Iris pigment epithelial cell (primary cell): ENCODE measurements at places on chromosomes 4 and X.
A peak's percentile ranks its signal among the peaks of the same experiment; 100 is the strongest.

DNA sequence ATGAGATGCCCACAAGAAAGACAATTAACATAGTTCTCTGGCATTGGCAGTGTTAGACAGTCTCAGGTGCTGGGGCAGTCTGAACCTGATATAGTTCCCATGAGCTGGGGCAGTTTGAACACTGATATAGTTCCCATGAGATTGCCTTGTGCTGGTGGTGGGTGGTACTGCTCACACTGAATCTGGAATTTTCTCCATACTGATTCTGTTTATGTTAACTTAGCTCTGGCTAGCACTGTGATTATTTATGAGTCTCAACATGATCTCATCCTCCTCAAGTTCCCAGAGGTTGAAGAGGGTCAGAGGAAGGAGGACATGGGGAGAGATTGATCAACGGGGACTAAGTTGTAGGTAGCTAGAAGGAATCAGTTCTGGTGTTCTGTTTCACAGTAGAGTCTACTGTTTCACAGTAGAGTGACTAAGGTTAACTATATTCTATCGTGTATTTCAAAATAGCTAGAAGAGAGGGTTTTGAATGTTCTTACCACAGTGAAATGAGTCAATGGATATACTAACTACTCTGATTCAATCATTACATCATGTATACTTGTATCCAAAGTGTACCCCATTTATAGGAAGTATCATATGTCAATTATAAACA lies 379.9 kb downstream of the ADAM29 start:
- peak; percentile 89 for DNase-seq

GRCh38 chr4:152021788-152022438 lies 261.1 kb upstream of the GATB start:
- no peak for DNase-seq

- no peak for DNase-seq
Observed at GRCh38 chr4:5683566-5683965, 24.8 kb downstream of the EVC2 start.

GRCh38 chr4:81963015-81963762 lies 410.6 kb downstream of the HNRNPD start:
- no peak for DNase-seq

GRCh38 chr4:3683077-3683743 lies 83.0 kb upstream of the ADRA2C start:
- no peak for DNase-seq

DNA sequence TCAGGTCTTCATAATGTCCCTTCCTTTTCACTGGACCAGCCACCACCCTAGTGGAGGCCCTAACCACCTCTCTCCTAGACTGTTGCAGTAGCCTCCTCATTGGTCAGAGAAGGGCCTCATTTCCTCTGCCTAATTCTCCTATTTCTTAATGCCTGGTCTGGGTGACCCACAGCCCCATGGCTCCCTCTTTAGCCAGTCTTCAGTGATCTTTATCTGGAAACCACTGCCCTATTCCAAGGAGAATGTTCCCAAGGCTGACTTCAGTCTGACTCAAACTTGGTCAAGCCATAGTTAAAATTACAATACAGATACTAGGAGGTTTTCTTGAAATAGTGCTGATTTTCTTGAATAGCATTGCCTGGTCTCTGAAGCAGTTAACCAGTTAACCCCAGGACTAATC lies 53.6 kb upstream of the PRPS1 start:
- peak; percentile 59 for DNase-seq

- DNase-seq: peak; percentile 66
Observed at GRCh38 chr4:173883821-173884220, 353.8 kb upstream of the HAND2 start.

- peak; percentile 56 for DNase-seq
Observed at GRCh38 chrX:75303795-75304194, 29.9 kb downstream of the UPRT start.

- peak; percentile 69 for DNase-seq
Observed at GRCh38 chr4:13701937-13702446, 74.5 kb upstream of the BOD1L1 start.

DNA sequence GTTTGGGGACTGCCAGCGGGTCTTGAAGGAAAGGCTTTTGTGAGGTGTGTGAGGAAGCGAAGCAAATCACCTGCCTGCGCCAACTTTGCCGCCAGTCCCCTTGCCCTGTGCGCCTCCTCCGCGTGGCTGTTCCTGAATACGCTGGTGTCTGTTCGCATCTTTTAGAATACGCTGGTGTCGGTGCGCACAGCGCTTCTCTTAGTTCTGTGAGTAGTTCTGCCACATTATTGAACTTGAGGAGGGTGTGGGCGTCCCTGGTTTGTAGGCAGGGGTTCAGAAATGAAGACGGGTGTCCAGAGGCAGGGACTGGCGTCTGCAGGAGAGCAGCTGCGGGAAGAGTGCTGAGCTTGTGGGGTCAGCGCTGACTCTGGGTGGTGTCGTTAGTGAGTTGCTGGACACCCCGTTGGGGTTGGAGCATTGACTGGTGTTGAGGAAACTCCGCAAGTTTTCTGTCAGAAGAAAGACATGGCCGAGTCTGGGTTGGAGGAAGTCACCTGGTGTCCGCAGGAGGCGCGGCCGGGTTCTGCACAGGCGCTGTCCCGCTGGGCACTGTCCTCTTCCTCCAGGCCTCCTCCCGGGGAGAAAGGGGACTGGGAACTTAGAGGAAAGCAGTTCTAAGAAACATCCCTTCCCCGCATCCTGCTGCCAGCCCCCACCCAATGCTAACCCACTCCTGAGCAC lies 930 bp downstream of the ZNF718 start:
- DNase-seq: peak; percentile 65

GRCh38 chrX:101485212-101485949 lies at the start of gene ARMCX4:
TSS of gene ARMCX4 (plus strand) at chrX:101485456. CDS start at chrX:101488590, 3,134 bp downstream.
- DNase-seq: peak; percentile 41

DNA sequence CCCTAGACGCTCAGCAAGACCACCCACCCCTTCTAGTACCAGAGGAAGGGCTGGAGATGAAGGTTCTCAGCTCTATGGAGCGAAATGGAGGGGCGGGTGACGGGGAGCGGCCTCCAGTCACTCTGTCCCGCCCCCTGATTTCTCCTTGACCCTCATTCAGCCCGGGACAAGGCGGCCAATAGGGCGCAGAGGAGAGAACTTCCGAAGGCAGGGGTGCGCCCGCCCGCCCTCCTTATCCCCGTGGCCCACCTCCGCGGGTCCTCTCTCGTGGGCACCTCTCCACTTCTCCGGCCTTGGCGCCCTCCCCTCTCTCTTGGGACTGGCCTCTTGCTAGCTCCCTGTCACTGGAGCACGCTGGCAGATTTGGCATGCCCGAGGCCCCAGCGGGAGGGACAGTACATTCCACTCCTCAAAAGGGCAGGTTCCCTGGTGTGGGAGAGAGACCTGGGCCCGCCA lies 1.1 kb upstream of the SEPTIN6 start:
- no peak for DNase-seq

DNA sequence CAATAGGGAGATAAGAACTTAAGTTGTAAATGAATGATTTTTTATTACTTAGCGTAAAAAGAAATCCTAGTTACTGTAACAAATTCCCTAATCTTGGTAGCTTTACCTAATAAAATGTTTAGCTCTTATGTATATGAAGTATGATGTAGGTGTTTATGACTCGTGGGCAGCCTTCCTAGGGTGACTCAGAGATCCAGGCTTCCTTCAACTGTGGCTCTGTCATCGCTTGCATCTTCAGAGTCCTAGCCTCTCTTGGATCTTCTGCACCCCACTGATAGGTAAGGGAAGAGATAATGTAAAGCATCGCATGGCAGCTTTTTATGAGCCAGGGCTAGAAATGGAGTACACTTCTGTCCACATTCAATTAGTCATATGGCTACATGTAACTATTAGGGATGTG lies 165.6 kb upstream of the GLRA2 start:
- no peak for DNase-seq

DNA sequence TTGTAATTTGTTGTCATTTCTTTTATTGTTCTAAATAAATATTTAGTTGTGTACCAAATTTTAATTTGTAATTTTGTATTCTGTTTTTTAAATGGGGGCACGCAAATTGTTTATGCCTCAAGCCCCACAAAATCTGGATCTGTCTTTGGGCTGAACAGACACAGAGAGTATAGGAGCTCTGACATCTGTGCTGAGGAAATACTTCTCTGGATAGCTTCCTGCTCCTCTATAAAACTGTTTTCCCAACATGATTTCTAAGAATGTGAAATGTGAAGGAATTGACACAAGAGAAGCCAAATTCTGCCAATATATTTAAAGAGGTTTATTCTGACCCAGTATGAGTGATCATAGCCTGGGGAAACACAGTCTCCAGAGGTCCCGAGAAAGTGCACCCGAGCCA lies 93.0 kb downstream of the IL13RA2 start:
- DNase-seq: no peak

DNA sequence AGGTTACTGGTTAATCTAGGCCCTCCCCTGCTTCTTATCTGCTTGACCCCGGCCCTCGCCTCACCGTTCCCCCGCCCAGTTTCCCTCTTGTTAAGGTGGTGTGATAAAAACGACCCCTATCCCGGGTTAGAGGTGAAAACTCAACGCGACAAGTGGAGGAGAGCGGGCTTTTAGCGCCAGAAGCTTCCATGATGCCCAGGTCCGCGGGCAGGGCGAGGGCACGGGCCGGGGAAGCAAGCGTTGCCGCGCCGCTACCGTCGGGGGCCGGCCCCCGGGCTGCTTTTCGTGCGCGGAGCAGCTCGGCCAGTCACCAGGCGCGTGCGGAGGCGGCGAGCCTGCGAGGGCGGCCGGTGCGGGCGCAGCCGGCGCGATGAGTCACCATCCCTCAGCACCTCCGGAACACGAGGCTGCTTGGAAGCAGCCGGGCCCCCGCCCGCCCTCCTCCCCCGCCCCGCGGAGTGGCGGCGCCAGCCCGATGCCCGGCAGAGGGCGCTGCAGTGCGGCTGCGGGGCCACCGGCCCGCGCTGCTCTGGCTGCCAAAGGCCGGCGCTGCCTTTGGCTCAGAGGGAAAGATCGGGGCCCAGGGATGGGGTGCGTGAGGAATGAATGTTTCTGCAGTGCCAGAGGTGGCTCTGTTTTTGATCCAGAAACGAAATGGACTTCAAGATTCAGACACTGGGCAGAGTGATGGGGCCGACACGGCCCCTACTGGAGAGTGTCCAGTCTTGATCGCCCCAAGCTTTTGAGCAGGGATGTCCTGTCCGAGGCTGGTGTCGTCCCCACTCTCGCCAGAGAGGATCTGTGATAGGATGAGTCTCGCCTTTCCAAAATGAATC lies 107.8 kb downstream of the NHSL2 start:
- peak; percentile 87 for DNase-seq

GRCh38 chr4:143375326-143376073 lies 38.8 kb downstream of the GAB1 start:
- no peak for DNase-seq

- DNase-seq: peak; percentile 49
Observed at GRCh38 chrX:102652031-102652688, 877 bp downstream of the GPRASP1 start.

GRCh38 chr4:115171220-115171619 lies 57.8 kb upstream of the NDST4 start:
- DNase-seq: no peak

DNA sequence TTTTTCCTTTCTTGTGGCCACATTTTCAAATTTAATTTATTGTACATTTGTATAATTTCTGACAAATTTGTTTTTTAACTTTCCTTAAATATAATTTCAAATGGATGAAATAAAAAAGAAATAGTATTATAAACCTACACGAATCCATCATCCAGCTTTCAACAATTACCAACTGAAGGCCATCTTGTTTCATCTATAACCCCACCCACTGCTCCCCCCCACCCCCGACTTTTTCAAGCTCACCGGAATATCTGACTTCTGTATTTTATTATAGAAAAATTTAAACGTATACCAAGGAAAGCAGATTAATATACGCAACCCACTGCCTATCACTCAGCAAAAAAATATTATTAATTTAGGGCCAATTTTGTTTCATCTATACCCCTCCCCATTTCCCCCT lies 1.1 kb downstream of the MORF4L2 start:
- DNase-seq: peak; percentile 15

- no peak for DNase-seq
Observed at GRCh38 chr4:13329340-13329850, 154.7 kb downstream of the RAB28 start.

DNA sequence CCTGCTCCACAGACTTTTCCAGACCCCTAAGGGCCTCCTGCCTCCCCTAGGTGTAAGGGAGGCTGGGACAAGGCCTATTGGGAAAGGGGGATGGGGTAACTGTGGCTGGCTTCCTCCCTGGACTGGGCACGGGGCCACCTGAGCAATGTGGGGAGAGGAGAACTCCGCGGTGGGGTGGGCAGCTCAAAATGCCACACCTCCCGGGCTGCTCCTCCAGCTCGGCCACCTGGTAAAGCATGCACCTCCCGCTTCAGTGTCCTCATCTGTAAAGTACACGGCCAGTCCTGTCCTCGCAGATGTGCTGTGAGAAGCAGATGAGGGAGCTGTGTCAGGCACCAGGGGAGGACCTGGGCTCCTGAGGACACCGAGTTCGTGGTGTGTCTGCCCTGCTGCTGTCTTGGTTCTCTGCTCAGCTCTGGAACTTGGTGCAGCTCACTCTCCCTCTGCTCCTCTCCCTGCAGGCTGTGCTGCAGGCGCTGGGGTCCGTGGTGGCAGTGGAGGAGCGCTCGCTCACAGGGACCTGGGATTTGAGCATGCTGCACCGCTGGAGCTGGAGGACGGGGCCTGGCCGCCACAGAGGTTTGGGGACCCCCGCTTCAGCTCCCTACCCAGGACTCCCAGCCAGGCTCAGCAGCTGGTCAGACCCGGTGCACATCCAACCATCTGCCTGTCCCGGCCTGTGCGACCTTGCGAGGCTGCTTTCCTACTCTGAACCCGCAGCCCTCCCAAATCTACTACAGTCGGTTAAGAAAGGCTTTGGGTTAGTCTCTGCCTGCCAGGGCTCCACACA lies 20.8 kb upstream of the MRFAP1 start:
- no peak for DNase-seq

GRCh38 chr4:80566203-80566872 lies 230.8 kb downstream of the CFAP299 start:
- DNase-seq: no peak

DNA sequence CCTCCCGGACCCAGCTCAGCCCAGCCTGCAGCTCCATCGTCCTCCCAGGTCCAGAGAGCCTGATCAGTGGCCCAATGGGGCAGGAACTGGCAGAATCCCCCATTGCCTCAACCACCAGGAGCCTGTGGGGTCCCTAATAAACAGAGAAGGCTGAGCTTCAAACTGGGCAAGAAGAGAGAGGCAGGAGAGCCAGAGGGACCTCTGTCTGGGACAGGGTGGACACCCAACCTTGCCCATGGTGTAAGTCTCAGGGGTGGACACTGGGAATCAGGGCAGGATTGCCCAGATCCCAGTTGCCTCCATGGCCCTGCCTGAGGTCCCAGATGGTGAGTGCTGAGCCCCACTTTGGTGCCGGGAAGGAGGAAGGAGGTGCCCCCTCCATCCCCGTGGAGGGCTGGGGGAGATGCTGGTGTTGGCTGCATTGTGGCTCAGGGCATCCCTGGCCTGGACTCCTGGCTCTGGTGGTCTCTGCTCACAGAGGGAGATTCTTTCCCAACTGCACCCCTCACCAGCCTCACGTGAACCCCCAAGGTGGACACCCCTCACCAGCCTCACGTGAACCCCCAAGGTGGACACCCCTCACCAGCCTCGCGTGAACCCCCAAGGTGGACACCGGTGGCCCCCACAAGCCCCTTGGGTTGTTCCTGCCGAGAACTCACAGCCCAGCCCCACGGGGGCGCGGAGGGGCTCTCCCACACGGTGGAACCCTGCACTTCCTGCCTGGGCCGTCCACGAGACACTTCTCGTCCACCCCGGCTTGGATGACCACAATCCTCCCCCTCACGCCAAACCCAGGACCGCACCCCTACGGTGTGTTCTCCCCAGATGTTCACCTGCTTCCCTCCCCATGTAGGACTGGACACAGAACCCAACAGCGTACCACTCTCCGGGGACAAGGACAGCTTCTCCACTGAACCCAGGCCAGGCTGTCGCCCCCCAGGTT lies 5.4 kb downstream of the CPLX1 start:
- no peak for DNase-seq

- no peak for DNase-seq
Observed at GRCh38 chrX:153690466-153690865, 2.7 kb downstream of the SLC6A8 start.
